Amniotic epithelial cell (primary cell): ENCODE measurements at places on chromosomes 3 and 15.
A peak's percentile ranks its signal among the peaks of the same experiment; 100 is the strongest.

GRCh38 chr3:48966876-48967361, 23.1 kb upstream of the P4HTM start:
- no peak for DNase-seq

DNA sequence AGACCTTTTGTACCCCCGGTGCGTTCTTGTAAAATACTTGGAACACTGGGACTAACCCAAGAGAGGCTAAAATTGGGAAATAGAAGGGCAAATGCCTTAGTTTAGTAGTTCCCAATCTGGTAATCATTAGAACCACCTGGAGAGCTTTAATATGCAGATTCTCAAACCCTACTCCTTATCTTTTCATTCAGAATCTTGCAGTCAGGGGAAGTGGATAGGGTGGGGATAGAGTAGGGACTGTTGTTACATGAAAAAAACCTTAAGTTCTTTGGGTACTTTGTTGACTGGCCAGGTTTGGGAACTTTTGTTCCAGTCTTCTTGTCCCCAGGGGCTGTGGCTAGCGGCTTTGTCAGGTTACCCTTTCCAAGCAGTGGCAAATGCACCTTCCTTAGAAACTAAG, 15.9 kb downstream of the MAPKBP1 start:
- DNase-seq = no peak

GRCh38 chr3:42795621-42796181, 8.6 kb downstream of the HIGD1A start:
- no peak for DNase-seq

GRCh38 chr15:90001062-90001682, at the start of gene ZNF710:
Gene ZNF710 (plus strand): TSS chr15:90001324. CDS start chr15:90067138, 65,814 bp downstream.
- DNase-seq = peak; percentile 72

- no peak for DNase-seq
These were observed 240.7 kb downstream of the SHOX2 start for GRCh38 chr3:157865352-157866000.

GRCh38 chr3:25027650-25028049, 400.4 kb upstream of the RARB start:
- no peak for DNase-seq

GRCh38 chr15:59143281-59143680, 38.3 kb downstream of the CCNB2 start:
- DNase-seq = no peak

- DNase-seq = no peak
These were observed 390.5 kb upstream of the ROBO1 start for GRCh38 chr3:80158332-80158731.

- DNase-seq = peak; percentile 46
These were observed 16.0 kb upstream of the CPEB1 start for GRCh38 chr15:82663186-82663600.

GRCh38 chr15:52765785-52766184, 24.4 kb downstream of the ONECUT1 start:
- DNase-seq = peak; percentile 7

GRCh38 chr3:72617424-72618024, 230.7 kb downstream of the SHQ1 start:
- DNase-seq = no peak

- peak; percentile 41 for DNase-seq
These were observed 7.2 kb downstream of the SUSD5 start for GRCh38 chr3:33211444-33211843.

DNA sequence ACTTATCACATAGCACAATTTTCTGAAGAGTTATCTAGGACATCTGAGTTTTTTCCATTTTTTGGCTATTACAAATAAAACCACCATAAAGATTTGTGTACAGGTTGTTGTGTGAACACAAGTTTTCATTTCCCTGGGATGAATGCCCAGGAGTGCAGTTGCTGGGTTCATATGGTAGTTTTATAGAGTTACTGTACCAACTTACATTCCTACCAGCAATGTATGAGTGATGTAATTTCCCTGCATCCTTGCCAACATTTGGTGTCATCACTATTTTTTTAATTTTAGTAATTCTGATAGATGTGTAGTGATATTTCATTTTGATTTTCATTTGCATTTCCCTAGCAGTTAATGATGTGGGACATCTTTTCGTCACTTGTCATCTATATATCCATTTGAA, 20.5 kb downstream of the FILIP1L start:
- DNase-seq = no peak

GRCh38 chr3:185332026-185332735, 30.8 kb upstream of the MAP3K13 start:
- DNase-seq = peak; percentile 89

- DNase-seq = peak; percentile 89
These were observed 84.7 kb downstream of the SQOR start for GRCh38 chr15:45719490-45719889.

- DNase-seq = no peak
These were observed 44.8 kb downstream of the TMEM40 start for GRCh38 chr3:12714278-12714677.

- DNase-seq = no peak
These were observed 445.0 kb upstream of the PROK2 start for GRCh38 chr3:72229952-72230351.

GRCh38 chr15:51126842-51127241, 32.1 kb upstream of the TNFAIP8L3 start:
- no peak for DNase-seq

- peak; percentile 4 for DNase-seq
These were observed 617.5 kb downstream of the ZPLD1 start for GRCh38 chr3:103052236-103052830.

- DNase-seq = no peak
These were observed 24.9 kb downstream of the TSPAN3 start for GRCh38 chr15:77045985-77046384.

- no peak for DNase-seq
These were observed 28.9 kb downstream of the DENND4A start for GRCh38 chr15:65762914-65763787.

GRCh38 chr3:54870423-54870822, 57.4 kb downstream of the LRTM1 start:
- peak; percentile 97 for DNase-seq

- peak; percentile 82 for DNase-seq
These were observed 24.0 kb downstream of the GOLIM4 start for GRCh38 chr3:168071591-168072322.

DNA sequence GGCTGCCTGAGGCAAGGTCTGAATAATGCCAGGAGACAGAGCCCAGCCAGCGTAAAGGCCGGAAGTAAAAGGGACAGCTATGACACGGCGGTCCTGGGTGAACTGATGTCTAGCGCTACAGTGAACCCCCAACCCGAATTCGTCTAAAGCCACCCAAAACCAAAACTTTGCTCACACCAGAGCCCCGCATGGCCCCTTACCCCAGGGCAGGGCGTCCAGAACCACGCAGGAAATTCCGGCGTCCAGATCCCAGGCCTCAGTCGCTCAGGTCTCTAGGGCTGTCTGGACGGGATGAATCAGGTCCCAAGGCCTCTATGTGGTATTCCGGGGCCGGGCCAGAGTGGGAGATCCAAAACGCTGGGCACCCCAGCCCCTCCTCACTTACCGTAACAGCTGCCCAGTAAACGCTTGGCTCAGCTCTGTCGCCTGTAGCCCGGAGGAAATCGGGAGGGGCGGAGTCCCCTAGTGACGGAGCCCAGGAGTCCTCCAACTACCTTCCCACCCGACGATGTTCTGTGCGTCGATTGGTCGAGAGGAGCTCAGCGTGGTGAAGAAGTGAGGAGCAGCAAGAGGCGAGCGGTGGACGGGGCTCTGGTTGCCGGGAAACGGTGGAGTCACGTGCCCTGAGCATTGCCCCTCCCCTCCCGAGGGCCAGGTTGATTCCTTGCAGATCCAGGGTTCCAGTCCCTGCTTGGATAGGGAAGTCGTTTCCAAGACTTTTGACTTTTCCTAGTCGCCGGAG, at the start of gene CCDC32:
Gene CCDC32 (minus strand): TSS at position 452 of the 742 bp plus-strand sequence. CDS start 2,027 bp downstream, outside the sequence.
- peak; percentile 98 for DNase-seq

- DNase-seq = peak; percentile 73
These were observed 15.2 kb downstream of the SSUH2 start for GRCh38 chr3:8629151-8630021.

- DNase-seq = peak; percentile 14
These were observed 118.7 kb downstream of the NUP210 start for GRCh38 chr3:13301286-13301987.

DNA sequence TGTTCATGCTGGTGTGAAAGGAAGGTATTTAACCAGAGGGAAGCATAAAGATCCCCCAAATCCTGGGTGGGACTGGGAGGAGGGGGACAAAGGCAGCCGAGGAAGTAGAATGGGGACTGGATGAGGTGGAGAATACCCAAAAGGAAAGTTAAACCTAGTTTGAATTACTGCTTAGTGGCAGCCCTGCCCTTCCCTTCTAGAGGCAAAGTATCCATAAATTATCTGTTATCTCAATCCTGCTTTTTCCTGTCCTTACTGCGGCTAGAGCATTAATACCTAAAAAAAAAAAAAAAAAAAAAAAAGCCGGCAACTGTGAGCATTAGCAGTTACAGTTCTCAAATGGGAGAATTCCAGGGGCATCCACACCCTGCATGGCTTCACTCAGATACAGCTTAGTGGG, 139.0 kb downstream of the RYR3 start:
- DNase-seq = no peak

DNA sequence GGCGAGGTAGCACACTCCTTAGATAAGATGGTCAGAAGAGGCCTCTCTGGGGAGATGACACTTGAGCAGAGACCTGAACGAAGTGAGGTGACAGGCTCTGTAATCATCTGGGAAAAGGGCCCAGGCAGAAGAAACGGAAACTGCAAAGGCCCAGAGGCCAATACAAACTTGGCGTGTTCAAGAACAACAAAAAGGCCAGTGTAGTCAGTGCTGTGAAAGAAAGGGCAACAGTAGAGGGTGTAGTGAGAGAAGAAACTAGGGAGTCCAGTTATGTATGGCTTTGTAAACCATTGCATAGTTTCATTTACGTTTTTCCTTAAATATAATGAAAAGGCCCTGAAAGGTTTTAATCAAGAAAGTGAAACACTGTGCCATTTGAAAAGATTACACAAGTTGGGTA, 31.8 kb downstream of the PLD1 start:
- DNase-seq = no peak

- DNase-seq = no peak
These were observed 1.4 kb upstream of the RPSA start for GRCh38 chr3:39404943-39405686.

DNA sequence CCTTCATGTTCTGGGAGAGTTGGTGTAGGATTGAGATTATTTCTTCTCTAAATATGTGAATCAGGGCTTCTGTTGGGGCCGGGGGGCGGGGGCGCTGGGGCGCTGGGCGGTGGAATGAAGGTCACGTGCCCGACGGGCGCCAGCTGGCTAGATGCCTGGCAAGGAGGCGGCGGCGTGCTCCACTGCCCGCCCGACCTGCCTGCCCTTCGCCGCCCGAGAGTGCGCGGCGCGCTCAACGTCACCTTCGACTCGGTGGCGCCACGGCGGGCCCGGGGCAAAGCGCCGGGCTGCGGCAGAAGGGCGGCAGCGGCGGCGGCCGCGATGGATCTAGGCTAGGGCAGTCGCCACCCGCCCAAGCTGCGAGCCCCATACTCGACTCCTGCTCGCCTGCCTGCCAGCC, 47.0 kb upstream of the LHFPL4 start:
- no peak for DNase-seq

GRCh38 chr3:41364736-41365135, 165.4 kb downstream of the CTNNB1 start:
- DNase-seq = peak; percentile 30

GRCh38 chr3:156382458-156383346, 172.2 kb downstream of the SSR3 start:
- peak; percentile 18 for DNase-seq

DNA sequence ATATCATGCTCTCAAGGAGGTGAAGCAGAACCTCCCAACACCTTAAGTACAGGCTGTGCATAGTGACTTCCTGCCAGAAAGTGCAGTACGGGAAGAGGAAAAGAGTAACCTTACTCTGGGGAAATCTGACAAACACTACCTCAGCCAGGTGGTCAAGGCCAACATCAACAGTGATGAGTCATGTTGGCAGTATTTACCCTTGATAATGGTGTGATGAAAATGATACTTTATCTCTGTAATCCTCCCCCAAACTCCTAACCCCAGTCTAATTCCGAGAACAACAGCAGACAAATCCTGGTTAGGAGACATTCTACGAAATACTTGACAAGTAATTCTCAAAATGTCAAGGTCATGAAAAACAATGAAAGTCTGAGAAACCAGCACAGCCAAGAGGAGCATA, 26.5 kb downstream of the ANKDD1A start:
- peak; percentile 68 for DNase-seq

DNA sequence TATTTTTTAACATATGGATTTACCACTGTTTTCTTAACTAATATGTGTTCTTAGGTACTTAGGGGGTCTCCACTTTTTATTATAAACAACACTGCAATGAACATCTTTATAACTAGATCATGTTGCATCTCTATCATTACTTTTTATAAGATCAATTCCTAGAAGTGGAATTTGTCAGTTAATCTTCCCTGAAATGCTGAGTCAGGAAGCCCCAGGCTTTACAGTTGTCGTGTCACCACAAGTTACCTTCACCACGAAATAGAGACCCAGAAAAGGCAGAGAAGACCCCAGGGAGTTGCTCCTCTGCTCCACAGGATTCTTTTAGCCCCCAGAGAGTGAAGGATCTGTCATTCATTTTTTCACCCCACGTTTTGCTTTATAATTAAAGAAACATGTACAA, 34.5 kb upstream of the ERC2 start:
- no peak for DNase-seq

DNA sequence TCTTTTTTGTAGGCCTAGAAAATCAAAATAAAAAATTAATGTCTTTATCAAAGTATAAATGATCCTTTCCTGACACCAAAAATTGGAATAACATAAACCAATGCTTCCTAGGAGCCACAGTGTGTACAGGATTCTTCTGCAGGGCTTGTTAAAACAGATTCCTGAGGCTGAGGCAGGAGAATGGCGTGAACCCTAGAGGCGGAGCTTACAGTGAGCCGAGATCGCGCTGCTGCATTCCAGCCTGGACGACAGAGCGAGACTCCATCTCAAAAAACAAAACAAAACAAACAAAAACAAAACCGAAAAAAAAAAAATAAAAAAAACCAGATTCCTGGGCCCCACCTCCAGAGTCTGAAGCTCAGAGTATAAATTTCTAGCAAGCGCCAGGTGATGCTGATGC, 78.0 kb downstream of the PEX5L start:
- DNase-seq = no peak

DNA sequence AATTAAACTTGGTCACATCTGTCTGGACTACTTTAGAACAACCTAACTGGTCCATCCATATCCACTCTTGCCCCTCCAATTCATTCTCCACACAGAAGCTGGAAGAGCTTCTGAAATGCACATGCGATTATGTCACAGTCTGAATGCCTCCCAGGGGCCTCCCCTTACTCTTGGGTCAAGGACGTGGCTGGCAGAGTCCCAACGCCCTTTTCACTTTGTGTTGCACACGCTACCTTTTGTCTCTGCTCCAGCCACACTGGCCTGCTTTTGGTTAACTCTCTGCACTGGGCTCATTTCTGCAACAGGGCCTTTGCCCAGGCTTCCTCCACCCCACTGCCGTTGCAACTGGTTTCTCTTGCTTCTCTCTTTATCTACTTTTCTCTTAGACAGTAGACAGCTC, 245.2 kb downstream of the IL20RB start:
- no peak for DNase-seq

DNA sequence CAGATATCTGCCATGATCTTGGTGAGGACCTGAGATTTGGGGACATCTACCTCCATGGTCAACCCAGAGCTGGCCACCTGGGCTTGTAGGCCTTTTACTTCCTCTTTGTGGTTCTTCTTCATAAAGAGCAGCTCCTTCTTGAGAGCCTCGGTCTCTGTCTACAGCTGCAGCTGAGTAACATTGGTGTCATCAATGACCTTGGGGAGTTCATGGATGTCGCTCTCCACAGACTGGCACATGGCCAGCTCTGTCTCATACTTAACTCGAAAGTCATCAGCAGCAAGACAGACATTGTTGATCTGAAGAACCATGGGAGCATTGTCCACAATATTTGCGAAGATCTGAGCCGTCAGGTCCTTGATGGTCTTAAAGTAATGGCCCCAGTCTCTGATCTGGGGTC, 15.7 kb upstream of the RASA2 start:
- peak; percentile 21 for DNase-seq
